ENCODE measurements at places on chromosomes 4 and X.

DNA sequence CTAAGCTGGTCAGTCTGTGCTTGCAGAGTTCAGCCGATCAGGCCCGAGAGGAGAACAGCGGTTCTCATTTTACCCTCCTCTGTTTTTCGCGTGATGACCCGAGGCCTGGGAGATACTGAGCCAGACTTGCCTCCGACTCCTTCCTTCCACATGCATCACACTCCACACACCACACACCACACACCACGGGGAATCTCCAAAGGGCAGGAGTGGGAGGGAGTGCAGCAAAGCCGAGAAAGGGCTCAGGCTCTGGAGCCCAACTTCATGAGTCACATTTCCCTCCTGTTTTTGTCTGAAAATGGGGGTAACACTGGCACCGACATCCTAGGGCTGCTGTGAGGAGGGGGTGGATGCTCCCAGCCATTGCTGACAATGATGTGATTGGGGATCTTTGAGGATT, 38.9 kb downstream of the TKTL1 start:
- no peak for DNase-seq

DNA sequence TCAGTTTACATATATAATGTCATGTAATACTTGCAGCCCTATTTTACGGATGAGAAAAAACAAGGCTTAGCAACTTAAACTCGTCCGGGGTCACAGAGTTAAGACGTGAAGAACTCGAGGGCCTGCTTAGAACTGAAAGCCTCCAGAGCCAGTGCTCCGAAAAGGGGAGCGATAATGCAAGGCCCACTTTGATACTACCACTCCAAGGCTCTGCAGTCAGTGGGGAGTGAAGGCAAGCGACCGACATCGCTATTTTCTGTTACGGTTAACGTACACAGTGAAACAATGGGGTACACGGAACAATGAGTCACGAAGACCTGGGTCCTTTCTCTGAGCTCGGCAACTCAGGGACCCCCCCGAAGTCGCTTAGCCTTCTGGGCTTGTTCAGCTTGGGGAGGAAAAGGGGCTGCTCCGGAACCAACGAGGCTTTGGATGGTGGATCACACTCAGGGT, 965 bp downstream of the PPA2 start:
- no peak for DNase-seq

- DNase-seq = no peak
These were observed 816 bp downstream of the NMU start for GRCh38 chr4:55635282-55635681.

DNA sequence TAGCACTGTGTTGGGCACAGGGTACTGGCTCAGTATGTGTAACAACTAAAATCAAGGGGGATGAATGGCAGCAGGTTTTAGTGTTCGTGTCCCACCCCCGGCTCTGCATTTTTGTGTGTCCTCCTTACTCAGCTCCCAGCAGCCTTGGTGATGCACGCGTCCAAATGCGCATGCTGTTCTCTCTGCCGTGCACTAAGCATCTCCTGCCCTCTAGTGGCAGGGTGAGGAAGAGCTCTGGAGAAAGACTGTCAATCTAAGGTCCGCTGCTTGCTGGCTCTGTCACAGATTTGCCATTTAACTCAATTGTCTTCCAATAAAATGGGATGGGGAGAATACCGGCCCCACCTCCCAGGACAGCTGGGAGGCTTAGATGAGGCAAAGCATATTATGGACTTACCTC, 61.4 kb downstream of the WFS1 start:
- no peak for DNase-seq

DNA sequence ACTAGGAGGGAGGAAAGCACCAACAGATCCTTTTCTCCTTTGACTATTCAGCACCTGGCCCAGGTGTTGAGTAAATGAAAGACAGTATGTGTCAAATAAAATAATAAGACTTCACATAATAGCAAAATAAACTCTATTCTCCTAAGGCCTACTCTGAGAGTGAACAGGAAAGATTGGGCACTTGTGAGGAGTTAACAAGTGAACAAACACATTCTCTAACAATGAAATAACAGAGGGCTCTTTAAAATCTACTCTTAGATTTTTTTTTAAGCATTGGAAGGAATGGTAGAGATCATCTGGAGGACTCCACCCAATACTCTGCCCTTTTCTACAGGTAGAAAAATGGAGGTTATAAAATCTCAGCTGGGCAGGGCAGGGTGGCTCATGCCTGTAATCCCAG, 39.1 kb upstream of the NOCT start:
- no peak for DNase-seq

DNA sequence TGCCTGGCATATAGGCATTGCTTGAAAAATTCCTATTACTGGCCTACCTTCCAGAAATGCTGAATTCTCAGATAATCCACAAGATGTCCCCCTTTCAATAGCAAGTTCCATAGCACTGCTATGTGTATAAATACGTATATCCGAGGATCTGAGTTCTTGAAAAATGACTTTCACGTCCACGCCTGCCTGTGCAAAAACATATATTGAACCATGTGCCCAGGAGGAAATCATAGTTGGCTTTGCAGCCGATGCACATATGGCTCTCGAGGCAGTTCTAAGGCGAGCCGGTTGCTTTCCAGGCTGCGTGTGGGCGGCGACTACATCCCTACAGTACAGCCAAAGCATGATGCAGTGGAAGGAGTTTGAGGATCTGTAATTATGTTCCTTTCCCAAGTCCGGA, 55.4 kb upstream of the ESX1 start:
- DNase-seq = no peak

- DNase-seq = no peak
These were observed 284.9 kb downstream of the ADGRL3 start for GRCh38 chr4:61485056-61485455.

DNA sequence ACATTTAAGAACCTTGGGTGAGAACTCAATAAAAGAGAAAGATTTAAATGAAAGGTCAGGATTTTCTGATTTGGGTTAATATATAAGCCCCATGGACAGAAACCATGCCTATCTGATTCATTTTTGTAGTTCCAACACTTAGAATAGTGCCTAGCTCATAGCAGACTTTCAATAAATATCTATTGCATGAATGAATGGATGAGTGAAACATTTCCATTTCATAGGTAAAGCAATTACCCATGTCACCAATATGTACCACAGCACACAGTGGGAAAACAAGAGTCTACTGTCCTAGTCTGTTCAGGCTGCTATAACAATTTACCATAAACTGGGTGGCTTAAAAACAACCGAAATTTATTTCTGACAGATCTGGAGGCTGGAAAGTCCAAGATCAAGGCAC, 63.9 kb upstream of the PTPN13 start:
- no peak for DNase-seq

GRCh38 chrX:34638116-34638515, 19.0 kb downstream of the TMEM47 start:
- no peak for DNase-seq

DNA sequence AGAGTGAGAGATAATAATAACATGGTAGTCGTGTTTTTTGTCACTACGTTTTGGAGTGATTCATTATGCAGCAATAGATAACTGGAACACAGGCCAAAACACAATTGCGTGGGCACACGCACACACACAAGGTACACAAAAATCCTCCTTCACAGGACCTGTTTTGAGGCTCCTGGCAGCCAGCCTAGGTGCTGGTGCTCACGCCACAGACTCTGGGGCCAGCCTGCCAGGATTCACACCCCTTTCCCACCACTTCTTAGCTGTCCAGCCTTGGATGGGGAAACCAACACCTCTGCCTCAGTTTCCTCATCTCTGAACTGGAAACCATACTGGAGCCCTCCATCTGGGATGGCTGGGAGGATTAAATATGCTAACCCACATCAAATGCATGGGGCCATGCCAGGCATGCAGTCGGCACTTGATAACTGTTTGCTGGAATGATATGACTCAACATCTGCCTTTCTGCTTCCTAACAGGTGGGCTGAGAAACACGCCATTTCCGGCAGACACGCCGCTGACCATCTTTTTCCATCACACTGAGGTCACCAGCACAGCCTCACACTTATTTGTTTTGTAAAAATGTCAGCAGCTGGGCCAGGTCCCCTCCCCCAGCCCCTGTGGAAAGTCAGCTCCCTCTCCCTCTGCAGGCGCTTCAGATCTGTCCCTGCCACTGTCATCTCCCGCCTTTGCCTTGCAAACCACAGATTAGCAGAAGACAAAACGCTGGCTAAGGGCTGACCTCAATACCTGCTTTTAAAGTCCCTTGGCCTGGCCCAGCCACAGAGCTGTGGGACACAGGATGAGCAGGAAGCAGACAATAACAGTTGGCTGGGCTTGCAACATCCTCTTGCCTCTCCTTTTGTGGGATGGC, 237.5 kb downstream of the BCOR start:
- peak; percentile 79 for DNase-seq

GRCh38 chr4:153787061-153787560, 1.8 kb downstream of the SFRP2 start:
- DNase-seq = no peak

GRCh38 chr4:153438916-153439756, 27.0 kb upstream of the TMEM131L start:
- no peak for DNase-seq

DNA sequence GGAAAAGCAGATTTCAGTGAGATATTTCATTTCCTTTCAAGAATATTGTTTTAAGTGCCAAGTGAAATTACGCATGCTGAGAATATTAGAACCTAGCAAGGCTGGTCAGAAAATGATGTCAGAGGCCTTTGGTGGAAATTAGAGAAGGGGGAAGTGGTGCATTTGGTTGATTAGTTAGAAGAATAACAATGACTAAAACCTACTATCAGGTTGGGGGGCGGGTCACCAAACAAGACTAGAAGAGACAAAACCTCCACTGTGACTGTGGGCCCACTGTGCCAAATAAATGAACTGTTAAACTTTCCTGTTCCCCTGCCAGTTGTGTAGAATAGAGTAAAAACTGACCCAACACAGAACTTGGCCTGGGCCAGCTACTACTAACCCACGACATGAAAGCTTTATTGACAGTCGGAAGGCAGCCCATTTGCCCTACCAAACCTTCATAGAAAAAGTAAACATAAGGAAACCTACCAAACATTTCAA, 2.9 kb downstream of the RAPGEF2 start:
- DNase-seq = peak; percentile 30

DNA sequence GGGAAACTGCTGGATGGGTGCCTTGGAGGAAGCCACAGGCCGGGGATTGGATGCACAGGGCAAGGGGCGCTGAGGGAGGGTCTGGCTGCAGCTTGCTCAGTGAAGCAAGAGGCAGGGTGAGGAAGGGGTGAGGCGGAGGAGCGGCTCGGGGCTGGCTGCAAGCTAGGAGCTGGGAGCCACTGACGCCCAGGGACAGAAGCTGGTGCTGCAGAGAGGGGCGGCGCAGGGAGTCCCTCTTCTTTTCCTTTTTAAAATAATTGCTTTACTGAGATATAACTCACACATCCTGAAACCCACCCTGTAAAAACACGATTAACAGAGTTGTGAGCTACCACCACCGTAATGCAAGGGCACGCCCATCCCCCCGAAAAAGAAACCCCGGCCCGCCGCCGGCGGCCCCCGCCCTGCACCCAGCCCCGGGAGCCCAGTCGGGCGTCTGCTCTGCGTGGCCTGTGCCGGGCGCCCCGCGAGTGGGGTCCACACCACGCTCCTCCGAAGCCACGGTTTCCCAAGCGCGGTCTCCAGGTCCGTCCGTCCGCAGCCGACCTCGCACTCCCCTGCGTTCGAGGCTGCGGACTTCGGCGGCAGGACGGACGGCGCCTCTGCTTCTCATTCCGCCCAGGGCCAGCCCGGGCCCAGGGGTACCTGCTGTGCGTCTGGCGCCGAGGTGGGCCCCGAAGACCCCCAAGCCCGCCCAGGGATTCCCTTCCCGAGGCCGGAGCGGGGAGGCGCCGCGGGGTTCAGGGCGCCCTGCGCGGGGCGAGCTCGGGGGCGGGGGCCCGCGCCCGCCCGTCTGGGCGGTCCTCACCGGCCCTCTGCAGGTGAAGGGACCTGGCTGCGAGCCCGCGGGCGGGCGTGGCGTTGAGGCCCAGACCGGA, 866 bp upstream of the UVSSA start:
- DNase-seq = peak; percentile 38

DNA sequence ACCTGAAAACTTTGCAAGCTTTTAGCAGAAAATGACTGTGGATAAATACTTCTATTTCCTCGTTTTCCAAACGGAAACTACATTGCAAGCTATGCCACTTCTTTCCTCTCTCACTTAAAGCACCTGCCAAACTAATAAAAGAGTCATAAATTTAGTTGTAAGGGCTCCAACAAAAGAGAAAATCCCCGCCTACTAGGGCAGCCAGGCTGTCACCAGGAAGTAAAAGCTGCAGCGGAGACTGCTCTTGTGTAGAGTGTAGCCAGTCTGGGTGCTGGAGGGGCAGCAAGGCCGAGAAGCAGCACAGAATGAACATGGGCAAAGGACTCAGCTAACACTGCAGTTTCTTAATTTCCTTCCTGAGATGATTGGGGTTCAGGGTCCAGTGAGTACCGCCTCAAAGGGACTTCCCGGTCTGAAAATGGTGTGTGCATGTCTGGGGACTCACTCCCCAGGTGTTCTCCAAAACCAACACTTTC, 89.3 kb upstream of the MAML3 start:
- no peak for DNase-seq

DNA sequence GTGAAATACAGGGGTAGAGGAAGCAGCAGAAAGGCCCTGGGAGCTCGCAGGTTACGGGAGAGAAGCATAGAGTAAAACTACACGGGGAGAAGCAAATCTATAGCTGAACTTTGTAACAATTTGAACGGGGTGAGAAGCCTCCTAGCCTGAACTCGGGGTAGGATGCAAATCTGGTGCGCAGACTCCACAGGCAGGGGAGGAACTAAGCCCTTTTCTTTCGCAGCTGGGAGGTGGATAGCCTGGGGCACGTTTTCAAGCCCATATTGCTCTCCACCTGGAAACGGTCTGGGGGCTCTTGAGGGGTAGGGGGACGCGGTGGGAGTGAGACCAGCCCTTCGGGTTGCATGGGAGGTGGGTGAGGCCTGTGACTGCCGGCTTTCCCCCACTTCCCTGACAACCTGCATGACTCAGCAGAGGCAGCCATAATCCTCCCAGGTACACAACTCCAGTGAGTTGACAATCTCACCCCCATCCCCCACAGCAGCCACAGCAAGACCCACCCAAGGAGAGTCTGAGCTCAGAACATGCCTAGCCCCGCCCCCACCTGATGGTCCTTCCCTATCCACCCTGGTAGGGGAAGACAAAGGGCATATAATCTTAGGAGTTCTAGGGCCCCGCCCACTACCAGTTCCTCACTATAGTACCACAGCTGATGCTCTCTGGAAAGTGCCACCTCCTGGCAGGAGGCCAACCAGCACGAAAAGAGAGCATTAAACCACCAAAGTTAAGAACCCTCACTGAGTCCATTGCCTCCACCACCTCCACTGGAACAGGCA, 29.9 kb downstream of the SOWAHB start:
- no peak for DNase-seq

DNA sequence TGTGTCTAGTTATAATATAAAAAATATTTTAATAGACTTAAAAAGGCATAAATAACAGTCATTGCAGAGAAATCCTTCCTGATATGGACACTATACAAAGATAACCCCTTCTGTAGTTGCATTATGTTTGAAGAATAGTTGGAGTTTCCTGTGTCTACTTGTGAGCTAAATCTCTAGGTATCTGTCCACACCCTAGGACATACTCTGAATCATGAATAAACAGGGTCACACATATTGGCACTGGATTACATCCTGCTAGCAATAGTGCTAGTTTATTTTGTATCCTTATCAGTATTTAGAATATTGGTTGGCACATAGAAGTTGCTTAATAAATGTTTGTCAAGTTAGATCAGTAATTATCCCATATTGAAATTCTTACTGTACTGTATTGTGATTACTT, 173.9 kb downstream of the GRXCR1 start:
- DNase-seq = no peak
